Neuronal stem cell (in vitro differentiated cells): ENCODE measurements at places on chromosomes 13 and 19.

- DNase-seq: no peak
Observed at GRCh38 chr13:84999252-84999651, 800.0 kb downstream of the SLITRK6 start.

DNA sequence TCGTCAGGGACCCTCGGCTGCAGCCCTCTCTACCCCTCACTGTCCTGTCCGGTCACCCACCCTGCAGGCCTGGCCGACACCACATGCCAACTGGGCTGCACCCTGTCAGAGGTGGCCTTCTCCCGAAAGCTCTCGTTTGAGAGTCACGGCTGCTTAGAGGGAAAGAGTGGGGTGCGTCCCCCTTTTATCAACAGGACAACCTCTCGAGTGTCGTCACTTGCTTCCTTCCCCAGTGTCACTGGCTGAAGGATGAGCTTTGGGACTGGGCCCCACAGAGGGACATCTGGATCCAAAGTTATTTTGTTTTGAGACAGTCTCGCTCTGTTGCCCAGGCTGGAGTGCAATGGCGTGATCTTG is 28.5 kb downstream of the MAP2K2 start:
- no peak for DNase-seq

GRCh38 chr13:113739527-113740285 is 19.3 kb upstream of the TMEM255B start:
- DNase-seq: no peak

GRCh38 chr19:29675650-29676186 is 10.5 kb downstream of the PLEKHF1 start:
- DNase-seq: no peak

GRCh38 chr19:48524732-48525131 is 13.1 kb upstream of the LMTK3 start:
- DNase-seq: no peak

- no peak for DNase-seq
Observed at GRCh38 chr13:98707281-98707999, 45.0 kb downstream of the SLC15A1 start.

GRCh38 chr19:2239173-2239572 is 2.5 kb downstream of the SF3A2 start:
- DNase-seq: no peak

DNA sequence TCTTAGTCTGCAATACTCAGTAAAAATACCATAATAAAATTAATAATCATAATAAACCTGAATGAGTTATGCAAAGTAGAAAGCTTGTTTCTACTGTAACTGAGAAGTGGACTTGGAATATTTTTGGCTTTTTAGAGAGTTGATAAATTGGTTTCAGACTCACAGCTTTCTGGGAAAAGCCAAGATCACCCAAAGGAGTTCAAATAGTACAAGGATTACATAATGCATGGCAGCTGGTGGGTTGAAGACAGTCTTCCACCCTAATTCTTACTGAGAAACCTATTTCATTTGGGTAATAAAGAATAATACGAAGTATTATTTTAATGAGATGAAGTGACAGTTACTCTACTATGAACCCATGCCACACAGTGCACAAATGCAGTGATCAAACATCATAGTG is 139.4 kb upstream of the KLF12 start:
- no peak for DNase-seq

GRCh38 chr13:46615888-46616531 is 63.0 kb downstream of the LRCH1 start:
- DNase-seq: no peak

DNA sequence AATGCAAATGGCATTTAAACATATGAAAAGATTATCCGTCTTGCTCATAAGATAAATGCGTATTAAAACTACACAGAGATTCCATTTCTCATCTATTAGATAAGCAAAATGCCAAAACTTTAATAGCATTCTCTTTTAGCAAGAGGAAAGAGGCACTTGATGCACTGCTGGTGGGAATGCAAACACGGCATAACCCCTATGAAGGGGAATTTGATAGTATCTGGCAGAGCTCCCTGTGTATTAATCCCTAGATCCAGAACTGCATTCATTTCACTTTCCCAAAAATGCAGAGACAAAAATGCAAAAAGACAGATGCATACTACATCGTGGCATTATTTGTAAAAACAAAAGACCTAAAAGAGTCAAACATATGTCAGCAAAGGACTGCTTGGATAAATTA is 193.6 kb upstream of the STARD13 start:
- no peak for DNase-seq

DNA sequence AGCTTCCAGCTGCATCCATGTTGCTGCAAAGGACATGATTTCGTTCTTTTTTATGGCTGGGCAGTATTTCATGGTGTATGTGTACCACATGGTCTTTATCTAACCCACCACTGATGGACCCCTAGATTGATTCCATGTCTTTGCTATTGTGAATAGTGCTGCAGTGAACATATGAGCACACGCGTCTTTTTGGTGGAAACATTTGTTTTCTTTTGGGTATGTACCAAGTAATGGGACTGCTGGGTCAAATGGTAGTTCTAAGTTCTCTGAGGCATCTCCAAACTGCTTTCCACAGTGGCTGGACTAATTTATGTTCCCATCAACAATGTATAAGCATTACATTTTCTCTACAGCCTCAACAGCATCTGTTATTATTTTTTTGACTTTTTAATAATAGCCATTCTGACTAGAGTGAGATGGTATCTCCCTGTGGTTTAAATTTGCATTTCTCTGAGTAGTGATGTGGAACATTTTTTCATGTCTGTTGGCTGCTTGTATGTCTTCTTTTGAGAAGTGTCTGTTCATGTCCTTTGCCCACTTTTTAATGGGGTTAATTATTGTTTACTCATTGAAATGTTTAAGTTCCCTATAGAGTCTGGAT is 6.8 kb upstream of the UBE2L5 start:
- no peak for DNase-seq

GRCh38 chr13:63156816-63157215 is 1741.2 kb upstream of the PCDH20 start:
- DNase-seq: no peak

- no peak for DNase-seq
Observed at GRCh38 chr19:10587022-10587838, at the start of gene AP1M2. AP1M2 (minus strand) TSS chr19:10587312; CDS start chr19:10587231, 81 bp downstream.
